ENCODE measurements at places on chromosomes 4 and X.

DNA sequence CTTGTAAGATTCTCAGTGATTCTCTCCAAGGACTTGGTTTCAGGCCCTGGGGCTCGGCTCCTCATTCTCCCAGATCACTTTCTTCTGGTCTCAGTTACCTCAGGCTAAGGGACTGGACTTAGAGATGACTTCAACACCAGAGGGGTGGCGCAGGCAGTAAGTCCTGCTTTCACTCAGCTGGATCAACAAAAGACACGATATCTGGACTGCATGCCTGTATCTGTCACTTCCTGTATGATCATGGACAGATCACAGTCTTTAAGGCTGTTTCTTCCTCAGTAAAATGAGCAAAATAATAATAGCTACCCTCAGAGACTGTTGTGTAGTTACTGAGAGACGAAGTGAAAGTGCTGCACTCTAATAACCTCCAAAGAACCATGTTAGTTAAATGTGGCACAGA, 19.5 kb upstream of the CXCR3 start:
- DNase-seq = no peak

DNA sequence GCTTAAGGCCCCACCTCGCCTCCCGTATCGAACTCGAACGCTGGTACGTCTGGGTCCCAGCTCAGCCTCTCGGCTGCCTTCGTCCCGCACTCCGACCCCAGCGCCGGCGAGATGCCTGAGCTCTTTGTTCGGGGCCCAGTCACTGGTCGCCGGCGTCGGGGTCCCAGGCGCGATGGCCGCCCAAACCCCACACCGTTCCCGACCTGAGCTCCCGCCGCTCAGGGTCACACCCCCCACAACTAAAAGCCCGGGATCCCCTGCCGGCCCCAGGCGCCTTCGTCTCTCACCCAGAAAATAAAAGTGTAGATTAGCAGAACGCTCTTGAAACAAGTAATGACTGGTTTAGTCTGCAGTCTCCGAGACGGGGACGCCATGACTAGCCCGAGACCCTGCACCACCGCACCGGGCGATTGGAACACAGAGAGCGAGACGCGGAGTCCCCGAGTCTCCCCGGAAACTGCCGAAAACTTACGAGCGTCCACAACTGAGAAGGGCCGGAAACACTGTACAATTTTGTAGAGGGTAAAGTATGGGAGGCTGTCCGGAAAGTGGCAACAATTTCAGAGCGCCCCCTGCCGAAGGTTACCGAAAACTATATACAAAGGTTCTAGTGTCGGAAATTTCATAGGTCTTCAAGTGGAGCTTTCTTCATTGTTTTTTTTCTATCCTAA, at the start of gene TSPAN6:
TSS of gene TSPAN6 (minus strand) at position 486 of the 671 bp plus-strand sequence. CDS start at position 374, 112 bp downstream.
- DNase-seq = peak; percentile 49

GRCh38 chr4:147571036-147571770, 46.0 kb upstream of the TMEM184C start:
- no peak for DNase-seq

GRCh38 chr4:179071131-179071530, 1628.9 kb upstream of the AGA start:
- no peak for DNase-seq

DNA sequence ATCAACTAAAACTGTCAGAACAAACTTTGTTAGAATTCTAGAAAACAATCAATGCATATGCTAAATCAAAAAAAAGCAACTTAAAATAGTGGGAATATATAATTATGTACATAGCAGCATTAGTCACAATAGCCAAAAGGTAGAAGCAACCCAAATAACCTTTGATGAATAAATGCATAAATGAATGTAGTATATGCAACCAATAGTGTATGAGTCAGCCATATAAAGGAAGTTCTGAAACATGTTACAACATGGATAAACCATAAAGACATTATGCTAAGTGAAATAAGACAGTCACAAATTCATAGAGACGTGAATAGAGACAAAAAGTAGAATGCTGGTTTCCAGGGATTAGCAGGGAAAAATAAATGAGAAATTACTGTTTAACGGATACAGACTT, 762.8 kb upstream of the INTU start:
- DNase-seq = no peak
